GM19239 (cell line): ENCODE measurements at places on chromosomes 7 and 10.

GRCh38 chr10:59098387-59098786, 78.1 kb upstream of the PHYHIPL start:
- no peak for DNase-seq

GRCh38 chr10:132273966-132274365, 33.8 kb downstream of the STK32C start:
- no peak for DNase-seq

DNA sequence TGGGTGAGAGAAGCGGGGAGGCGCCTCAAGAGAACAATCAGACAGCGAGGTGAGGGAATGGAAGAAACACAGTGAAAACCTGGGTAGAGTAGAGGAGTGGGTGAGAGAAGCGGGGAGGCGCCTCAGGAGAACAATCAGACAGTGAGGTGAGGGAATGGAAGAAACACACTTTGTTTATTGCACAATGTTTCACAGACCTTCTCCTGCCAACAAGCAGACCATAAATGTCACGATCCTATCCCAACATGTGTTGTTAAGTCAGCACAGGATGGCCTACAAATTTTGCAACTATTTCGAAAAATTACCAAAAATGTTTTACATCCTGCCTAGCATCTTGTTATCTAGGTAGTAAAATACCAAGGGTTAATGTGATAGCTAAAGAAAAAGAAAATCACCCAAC, 115.3 kb downstream of the JAZF1 start:
- DNase-seq, result no peak

DNA sequence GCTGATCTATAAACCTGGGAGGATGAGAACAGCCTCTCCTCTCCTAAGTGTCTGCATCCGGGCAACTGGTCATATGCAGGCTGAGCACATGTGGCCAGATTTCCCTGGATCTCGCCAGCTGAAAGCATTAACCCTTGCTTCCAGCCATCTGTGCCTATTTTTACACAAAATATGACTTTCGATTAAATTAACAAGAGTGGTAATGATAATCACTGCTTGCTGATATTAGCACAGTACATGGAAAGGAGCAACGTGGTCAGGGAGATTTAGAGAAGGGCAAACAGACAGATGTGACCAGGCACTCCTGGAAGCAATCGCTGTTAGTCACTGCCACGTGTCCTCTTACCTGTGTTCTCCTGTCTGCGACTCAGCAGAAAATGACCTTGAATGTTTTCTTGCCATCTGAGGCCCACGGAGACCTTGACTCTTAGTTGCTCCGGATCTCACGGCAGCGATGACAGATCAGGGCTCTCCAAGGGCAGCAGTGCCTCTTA, 59.5 kb upstream of the NPTX2 start:
- DNase-seq, result no peak

- DNase-seq, result no peak
These were observed 12.8 kb upstream of the DRGX start for GRCh38 chr10:49408519-49409306.
